NAMALWA (cell line): ENCODE measurements at places on chromosomes 3 and 15.

DNA sequence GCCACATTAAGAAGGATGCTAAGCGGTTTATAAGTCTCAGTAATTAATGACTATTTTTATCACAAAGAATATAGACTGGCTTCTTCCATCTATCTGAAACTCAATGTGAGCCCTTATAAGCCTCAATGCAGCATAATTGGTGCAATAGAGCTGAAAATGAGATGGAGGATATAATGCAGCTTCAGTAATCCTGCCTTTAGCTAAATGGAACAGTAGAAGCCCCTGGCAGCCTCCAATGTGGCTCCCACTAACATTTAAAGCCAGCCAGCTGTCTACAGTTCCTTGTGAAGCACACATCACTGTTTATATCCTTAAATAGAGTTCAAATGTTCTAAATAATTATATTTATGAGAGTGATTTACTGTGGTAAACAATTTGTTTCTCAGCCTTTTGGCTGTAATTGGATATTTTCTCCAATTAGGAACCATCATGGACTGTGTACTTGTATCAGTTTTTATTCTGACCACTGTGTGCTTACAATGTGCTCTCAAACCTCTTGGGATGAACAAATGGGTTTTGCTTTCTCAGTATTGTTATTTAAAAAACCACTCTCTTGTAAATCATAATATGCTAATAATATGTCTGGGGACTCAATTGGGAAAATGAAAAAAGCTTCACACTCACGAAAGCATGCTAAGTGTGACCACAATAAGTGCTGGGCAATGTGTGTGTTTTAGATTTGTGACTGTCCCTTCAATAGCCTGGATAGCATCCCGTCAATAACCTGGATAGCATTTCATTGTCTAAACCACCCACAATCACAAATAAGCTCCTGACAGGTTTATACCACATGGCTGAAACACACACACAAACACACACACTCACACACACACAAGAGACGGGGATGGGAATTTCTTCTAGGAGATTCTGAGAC, 366.6 kb downstream of the GBE1 start:
- DNase-seq = no peak

GRCh38 chr3:54853573-54854404, 74.1 kb downstream of the LRTM1 start:
- peak; percentile 34 for DNase-seq

GRCh38 chr3:124605781-124606579, 124.3 kb upstream of the UMPS start:
- no peak for DNase-seq

- DNase-seq = no peak
These were observed 8.0 kb downstream of the NISCH start for GRCh38 chr3:52463416-52463815.

DNA sequence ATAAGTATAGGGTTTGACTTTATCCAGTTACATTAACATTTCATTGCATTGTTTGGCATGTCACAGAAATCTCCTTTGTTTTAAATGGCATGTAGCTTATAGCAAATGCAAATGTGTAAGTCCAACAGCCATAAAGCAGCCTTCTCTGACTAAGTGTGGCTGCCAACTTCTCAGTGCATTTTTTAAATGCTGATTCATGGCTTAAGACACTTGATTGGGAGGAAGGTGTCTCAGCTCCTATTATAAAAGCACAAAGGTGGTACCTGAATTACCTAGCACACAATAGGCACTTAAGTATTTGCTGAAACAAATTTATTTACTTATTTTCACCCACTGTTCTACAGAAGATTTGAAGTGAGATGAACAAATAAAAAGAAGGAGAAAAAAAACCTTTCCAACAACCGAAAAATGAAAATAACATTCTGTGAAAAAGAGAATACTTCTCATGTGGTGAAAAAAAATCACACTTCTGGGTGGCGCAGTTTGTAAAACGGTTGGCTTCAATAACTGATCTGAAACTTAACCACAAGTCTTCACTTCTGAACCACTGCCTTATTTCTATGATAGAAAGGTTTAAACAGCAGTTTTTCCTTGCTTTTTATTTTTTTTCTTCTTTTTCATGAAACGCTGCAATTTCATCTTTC, 105.5 kb upstream of the ICE2 start:
- no peak for DNase-seq

- no peak for DNase-seq
These were observed 10.9 kb downstream of the KCNAB1 start for GRCh38 chr3:156131241-156131640.

- DNase-seq = no peak
These were observed 2.7 kb upstream of the KNSTRN start for GRCh38 chr15:40379853-40380252.

- DNase-seq = no peak
These were observed 487.2 kb upstream of the ATP11B start for GRCh38 chr3:182305881-182306665.

DNA sequence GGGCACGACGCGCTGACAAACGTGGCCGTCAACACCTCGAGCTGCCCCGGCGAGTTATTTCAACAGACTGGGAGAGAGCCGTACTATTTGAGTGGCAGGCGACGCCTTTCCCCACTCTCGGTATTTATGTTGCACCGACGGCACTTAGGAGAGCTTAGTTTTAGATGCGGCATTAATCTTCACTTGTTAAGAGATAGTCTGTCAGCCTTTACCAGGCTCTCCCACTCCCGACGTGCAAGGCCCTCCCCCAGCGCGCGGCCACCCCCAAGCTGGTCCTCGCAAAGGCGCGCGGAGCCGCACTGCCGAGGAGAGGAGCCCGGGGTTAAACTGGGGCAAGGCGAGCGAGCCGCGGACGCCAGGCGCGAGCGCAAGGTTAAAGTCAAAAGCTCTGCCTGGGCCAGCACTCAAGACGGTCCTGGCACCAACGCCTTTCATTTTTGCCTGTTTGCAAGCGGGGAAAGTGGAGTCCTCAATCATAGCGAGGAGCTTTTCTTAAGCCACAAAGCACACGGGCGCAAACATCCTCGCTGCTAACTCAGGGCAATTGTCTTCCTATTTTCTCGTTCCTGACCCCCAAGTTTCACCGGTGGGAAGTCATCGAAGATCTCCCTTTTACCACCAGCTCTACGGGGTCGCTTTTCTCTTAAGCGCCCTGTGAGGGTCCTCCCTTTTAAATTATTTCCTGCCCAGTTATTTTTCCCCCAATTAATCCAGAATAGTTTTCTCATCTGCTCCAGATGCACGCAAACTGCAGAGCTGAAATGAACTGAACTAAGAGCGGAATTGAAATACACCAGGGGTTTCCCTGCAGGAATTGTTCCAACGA, 86.6 kb downstream of the NR2F2 start:
- DNase-seq = no peak

GRCh38 chr15:67025719-67026609, 39.4 kb upstream of the SMAD3 start:
- no peak for DNase-seq

DNA sequence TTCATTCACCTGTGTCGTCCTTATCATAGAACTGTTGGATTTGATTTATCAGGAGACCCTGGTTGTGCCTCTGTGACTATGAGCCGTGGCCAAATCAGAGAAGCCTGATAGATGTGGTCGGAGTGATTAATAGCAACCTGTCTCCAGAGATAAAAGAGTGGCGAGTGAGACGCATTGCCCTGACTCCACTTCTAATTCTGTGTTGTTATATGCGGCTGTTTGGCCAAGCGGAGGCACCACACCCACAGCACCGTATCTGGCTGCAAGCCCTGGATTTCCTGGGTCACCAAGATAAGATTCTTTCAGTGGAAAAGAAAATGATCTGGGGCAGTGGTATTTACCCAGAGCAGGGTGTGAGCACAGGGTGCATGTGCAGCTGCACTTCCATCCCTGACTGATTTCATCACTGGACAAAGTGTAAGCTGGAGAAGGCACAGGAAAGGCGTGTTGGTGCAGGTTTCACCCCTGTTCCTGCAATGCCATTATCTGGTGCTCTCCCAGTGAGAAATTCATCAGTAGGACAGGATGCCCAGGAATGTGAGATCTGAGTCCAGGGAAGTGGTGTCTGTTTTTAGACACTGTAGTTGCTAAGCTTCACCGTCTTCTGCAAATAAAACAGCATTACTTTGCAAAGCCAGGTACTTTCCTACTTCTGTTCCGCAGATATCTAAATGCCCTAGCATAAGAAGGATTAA, 84.6 kb downstream of the CD47 start:
- DNase-seq = no peak

- peak; percentile 6 for DNase-seq
These were observed 18.7 kb downstream of the ZNF80 start for GRCh38 chr3:114218578-114219185.

GRCh38 chr3:23202203-23202920, 765 bp upstream of the UBE2E2 start:
- no peak for DNase-seq

- no peak for DNase-seq
These were observed 124.7 kb downstream of the NEDD4 start for GRCh38 chr15:55868707-55869106.

DNA sequence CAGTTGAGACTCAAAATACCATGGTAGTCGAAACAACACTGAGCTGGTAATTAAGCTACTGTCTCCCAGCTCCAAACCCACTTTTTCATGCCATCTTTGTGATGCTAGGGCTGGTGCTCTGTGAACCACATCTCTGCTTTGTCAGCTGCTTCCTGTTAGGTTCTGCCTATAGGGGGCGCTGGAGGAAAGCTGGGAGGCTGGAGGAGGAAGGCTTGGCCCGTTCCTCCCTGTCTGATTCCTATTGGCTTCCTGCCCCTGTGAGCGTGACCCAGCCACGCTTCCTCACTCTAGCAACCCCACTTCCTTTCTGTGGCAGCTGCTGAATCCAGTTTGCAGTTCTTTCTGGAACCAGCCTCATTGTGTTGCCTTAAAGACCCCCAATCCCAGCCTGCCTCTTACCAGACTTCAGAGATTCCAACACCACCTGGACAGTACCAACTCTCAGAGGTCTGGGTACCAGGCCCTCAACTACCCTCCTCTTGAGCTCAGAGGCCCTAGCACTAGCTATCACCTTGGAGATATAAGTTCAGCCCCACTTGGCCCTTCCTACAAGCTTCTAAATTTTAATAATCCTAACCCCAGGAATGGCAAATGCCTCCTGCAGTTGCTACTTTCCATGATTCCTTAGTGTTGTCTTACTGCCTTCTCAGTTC, 120.9 kb downstream of the ERC2 start:
- peak; percentile 31 for DNase-seq

DNA sequence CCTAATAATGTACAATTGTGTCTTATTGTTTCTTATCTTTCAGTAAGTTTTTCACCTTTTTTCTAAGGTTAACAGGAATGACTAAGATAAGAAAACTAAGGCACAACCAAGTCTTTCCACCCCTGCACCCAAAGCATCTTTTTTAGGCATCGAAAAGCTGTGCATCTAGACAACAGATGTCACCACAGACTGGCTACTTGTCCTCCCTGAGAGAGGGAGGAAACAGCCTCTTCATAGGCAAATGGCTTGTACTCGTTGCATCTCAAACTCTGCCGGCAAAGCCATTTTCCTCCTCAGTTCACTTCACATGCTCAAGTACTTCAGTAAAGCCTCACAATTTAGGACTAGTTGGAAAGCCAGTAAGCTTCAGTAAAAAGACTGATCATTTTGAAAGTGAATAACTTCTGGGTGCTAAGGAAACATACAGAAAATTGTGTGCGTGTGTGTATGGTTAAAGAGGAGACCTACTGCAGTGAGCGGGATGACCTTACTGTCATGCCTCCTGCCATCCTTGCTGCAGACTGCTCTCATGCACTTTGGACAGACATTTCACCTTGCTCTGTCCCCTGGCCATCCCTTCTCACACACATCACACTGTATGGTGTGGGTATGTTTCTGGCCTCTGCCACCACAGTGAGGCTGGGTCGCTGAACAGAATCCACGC, 36.5 kb upstream of the HACD2 start:
- DNase-seq = no peak

GRCh38 chr3:27642796-27643195, 79.3 kb downstream of the EOMES start:
- no peak for DNase-seq

DNA sequence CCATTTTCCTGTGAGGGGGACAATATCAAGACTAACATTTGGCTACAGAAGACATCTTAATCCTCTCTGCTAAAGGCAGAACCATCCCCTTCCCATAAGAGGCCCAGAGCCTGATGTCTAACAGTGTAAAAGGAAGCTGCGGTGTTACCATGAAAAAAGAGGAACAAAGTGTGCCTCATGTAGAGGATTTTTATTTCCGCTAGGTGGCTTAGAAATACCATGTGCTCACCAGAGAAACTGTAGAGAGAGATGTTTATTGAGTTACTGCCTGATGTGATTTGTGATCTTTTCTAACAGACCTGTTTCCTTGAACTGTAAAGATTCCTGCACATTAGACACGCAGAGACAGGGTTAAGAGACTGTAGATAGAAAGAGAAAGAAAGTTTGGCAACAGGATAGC, 22.0 kb downstream of the OR5H15 start:
- DNase-seq = peak; percentile 62

GRCh38 chr3:107487490-107487889, 35.3 kb upstream of the BBX start:
- no peak for DNase-seq
